ENCODE measurements at places on chromosomes 12 and 14.

DNA sequence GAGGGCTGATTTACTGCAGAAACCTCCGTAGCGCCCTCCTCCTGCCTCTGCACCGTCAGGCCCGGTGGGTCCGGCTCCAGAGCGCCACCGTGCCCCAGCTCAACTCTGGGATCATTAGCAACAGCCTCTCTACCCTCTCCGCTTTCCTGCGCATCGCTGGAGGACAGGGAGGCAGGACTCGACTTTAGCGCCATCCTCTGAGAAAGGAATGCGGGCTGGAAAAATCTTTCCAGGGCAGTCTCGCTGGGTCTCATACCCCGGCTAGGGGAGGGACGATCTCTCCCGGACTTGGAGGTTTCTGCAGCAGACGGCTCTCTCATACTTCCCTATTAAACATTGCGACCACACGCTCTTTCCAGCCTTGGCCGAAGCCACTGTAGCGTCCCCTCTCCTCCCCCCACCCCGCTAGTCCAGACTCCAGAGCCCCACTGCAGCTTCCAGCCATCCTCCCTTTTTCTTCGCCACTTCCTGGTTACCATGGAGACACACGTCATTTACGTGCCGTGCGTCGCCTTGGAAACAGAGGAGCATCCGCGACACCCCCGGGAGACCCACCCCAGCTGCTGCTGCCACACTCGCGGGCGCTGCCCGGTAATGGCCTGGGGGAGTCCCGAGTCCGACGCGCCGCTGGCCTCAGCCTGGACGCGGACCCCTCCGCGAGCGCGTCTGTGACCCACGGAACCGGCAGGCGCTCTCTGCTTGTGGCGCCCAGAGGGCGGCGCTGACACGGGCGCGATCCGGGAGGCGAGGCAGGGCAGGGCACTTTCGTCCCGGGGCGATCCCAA, at the start of gene CCDC184:
Gene CCDC184, plus strand, starts transcription at position 554 of the 785 bp plus-strand sequence. CDS start 479 bp downstream, outside the sequence.
- peak; percentile 91 for DNase-seq

DNA sequence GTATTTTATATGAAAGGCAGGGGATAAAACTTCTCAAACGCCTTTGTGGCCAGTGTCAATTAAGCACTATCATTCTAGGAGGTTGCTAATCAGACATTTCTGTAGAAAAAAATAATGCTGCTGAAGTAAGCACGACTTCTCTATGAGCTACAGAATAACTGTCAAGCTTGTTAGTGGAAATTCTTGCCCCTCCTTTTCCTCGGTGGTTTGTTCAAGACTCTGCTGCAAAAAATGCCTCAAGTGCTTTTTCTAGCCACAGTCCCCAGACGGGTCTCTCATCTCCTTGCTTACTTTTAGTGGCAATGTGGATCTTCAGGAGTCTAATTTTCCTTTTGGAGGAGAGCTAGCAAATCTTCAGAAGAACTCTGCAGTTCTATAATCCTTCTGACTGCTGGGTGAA, 452.0 kb downstream of the FUT8 start:
- no peak for DNase-seq

- peak; percentile 66 for DNase-seq
These were observed 104.8 kb downstream of the MYF5 start for GRCh38 chr12:80821513-80822000.

- DNase-seq, result no peak
These were observed 6.9 kb upstream of the ACVRL1 start for GRCh38 chr12:51900323-51900889.

DNA sequence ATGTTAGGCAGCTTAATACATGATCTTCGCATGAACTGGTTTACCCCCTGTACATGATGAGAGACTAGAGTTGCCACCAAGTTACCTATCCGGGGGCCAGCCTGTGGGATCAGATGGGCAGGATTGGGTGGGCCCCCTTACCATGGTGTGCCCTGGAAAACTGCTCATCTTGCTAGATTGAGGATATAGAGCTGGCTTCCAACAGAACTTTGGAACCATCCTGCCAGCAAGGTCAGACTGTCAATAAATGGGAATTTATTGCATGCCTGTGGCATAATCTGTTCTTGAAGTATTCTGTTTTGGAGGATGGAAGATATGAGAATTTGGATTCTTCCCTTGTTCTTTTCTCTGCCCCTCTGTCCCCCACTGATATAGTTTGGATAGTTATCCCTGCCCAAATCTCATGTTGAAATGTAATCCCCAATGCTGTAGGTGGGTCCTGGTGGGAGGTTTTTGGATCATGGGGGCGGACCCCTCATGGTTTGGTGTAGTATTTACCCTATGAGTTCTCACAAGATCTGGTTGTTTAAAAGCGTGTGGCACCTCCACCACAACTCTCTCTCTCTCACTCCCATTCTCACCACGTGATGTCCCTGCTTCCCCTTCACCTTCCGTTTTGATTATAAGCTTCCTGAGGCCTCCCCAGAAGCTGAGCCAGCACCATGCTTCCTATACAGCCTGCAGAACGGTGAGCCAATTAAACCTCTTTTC, 3.7 kb upstream of the TM9SF1 start:
- no peak for DNase-seq

GRCh38 chr14:94963051-94963450, 193.1 kb upstream of the GSC start:
- no peak for DNase-seq

- no peak for DNase-seq
These were observed 229.8 kb upstream of the LRIG3 start for GRCh38 chr12:59149995-59150642.

DNA sequence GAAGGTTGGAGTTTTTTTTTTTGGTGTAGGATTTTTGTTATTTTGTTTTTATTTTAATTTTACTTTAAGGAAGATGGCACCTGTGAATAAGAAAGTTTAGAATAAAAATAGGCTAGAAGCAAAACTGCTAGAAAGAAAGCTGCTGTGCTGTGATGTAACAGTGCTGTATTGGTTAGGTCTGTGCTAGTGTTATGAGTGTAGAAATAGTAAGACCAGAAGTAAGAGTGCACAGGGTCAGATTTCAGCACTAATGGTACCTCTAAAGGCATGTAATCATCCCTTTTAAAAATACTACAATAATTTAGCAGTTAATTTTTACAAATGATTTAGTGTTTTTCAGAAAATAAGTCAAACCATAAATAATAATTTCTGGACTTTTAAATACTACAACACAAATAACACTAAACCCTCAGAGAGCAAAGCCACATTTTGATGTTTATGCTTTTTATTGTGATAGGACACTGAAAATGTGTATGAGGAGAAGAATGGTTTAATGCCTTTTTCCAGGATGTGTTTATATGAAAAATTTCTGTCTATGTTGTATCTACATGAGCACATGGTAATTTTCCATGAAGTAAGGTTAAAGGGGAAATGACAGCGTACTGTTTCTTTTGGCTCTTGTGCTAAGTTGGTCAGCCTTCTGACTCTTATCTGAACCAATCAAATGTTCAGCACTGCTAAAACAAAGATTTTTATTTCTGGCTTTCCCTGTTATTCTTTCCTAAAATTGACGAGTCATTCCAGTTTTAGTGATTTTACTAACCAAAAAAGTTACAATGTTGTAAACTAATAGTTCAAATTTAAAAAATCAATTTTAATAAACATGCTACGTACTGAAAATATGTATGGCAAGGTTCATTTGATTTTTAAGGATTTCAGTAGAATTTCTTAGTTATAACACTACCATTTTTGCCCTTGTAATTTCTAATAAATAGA, 96.1 kb downstream of the PPHLN1 start:
- DNase-seq, result no peak

- no peak for DNase-seq
These were observed 4.4 kb upstream of the GALNT6 start for GRCh38 chr12:51395283-51396230.

DNA sequence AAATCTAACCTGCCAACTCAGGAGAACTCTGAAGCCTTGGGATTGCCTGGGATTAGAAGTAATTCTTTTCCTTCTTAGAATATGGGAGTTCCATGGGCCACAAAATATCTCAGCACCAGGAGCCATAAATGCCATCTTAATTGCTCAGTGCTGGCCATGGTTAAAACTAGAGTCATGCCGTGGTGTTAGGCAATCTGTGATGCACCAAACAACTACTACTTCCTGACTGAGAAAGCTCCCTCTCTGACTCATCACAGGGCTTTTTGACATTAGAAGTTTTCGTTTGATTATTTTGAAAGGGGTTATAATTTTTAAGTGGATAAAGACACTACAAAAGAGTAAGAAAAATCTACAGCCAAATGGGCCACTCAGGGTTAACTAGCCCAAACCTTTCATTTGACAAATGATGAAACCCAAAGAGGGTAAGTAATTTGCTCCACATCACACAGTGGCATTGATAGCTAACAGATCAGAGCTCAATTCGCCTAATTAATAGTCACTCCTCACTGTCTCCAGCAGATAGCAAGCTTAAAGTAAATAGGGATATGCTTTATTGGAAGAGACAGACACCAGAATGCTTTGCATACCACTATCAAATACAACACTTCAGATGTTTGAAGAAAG, 377.3 kb downstream of the EMP1 start:
- no peak for DNase-seq

DNA sequence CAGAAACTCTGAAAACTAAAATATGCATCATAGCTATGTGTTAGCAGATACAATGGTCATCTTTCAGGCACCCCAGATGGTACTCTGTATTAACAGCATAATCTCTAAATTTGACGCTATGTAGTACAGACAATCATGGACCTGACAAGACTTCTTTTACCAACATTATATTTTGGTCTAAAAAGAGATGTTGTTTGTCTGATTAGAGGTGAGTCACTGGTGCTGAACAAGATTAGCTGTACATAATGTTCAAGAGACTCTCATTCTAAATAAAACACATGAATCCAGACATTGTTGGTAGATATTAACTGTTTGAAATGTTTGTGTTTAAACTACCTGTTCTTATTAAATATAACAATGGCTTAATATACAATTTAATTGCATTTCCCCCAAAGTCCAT, 146.4 kb upstream of the LMNTD1 start:
- no peak for DNase-seq

DNA sequence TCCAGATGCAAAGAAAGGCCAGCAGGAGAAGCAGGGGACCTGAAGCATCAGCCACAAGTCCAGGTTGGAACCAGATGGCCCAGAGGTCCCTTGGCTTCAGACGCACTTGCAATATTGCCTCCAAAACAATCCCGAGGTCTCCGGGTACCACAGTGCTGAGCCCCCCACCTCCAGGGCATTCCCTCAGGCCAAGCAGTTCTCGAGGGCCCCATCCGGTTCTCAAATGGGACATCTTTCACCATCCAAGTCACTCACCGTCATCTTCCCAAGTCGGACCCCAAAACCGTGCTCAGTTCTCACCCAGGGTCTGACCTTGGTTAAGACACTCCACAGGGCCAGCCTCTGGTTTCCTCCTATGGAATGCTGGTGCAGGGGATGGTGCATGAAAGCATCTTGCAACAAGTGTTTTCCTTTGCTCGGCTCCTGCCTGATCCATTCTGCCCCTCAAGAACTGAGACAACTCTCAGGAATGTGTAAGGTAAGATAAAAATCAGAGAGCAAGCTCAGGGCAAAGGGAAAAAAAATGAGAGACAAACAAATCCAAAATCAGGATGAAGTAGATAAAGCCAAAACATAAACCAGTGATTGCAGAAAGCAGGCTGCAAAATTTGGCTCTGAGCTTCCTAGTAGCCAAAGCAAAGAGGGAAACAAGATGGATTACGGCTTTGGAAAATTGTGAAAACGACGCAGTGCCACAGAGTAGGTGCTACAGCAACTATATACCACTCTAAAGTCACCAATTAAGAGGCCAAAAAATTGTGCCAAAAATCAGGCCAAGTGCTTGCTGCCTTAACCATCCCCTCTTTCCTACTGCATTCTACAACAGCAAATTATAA, 8.0 kb downstream of the NCOR2 start:
- DNase-seq, result no peak

DNA sequence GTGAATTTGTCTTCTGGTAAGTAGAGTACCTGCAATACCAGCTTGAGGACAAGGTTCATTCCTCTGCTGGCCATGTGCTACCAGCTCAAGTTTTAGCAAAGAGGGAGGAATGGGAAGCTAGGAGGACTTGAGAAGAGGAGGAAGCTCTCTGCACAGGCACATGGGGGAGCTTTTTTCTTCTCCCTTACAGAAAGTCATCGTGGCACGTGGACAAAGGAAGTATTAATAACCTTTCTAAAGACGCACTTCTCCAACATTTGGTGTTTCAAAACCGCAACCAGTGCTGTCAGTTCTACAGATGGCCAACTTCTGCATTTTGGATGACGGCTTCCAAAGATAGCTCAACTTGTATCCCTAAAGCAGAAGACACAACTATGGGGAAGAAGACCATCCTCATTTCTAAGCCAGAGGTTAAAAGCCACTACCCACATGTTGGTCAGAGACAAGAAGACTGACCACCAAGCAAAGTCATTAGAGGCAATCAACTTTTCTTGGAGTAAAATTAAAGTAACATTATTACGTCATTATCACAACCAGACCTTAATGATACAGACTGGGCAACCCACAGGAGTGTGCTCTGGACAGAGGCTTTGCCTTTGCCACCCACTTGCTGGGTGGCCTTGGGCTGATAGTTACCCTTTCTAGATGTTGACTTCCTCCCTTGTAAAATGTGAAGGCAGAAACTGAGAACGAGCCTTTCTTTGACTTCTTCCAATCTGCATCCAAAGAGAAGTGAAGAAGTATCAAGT, 12.3 kb upstream of the TMED10 start:
- no peak for DNase-seq

DNA sequence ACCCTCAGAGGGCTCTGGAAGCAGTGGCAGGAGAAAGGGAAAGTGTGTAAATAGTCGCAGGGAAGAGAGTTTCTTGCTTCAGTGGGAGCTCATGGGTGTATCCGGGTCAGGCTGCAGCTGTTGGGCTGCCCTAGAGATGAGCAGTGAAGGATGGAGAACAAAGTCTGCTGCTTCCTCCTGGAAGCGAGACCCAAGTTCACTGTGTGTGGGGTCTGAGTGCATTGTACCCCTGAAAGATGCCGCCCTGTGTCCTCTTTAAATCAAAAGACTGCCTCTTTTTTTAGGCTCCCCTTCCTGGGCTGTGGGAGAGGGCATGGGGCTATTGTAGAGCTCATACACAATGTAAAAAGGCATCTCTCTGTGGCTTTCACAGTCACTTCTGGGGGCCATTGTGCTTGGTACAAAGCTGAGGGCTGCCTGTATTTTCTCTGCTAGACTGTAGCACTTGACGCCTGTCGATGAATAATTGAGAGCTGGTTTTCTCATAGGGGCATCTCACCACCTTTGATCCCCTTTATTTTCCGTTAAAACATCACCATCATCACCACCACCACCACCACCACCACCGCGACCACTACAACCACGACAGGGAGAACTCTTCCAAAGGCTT, 16.7 kb downstream of the CHST11 start:
- no peak for DNase-seq

DNA sequence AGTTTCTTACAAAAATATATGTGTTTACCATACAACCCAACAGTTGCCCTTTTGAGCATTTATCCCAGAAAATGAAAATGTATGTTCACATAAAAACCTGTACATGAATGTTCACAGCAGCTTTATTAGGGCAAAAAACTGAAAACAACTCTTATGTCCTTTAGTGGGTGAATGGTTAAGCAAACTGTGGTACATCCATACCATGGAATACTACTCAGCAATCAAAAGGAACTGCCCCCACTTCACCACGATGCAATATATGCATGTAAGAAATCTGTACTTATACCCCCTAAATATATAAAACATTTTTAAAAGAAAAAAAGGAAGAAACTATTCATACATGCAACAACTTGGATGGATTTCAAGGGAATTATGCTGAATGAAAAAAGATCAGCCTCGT, 6.7 kb upstream of the NEK9 start:
- DNase-seq, result no peak

- DNase-seq, result no peak
These were observed 54.5 kb downstream of the C12orf75 start for GRCh38 chr12:105384916-105385535.

- DNase-seq, result no peak
These were observed 43.6 kb downstream of the RAD51B start for GRCh38 chr14:67863223-67863622.
